ENCODE measurements at places on chromosomes 11 and 22. TPM values are rescaled to one million over a fixed set of nuclear protein-coding genes. Genes with fewer than 3 reads are reported as not detected.

- DNase-seq: no peak
These were observed 37.1 kb upstream of the HORMAD2 start for GRCh38 chr22:30043161-30043560.

DNA sequence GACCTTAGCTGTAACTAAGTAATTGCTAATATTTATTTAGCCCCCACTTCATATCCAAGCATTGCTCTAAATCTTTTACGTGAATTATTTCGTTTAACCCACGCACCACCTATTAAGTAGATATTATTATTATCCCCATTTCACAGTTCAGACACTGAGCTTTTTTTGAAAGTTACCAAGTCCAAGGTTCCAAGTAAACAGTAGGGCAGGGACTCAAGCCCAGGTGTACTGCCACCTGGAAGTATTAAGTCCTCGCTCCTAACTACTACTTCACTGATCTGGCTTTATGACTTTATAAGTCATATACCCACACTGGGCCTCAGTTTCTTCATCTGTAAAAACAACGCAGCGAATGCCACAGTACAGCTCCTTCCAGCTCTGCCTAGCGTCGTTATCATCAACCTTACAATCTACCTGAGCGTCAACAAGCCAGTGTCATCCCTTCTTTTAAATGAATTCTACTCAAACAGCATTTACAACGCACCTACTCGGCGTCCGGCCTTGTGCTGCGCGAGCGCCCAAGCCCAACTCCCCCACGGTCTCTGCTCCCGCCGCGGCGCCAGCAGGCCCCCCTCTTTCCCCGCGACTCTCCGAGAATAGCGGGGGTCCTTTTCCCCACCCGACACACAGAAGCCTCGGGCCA, 624 bp downstream of the TMEM41B start:
- DNase-seq: no peak

DNA sequence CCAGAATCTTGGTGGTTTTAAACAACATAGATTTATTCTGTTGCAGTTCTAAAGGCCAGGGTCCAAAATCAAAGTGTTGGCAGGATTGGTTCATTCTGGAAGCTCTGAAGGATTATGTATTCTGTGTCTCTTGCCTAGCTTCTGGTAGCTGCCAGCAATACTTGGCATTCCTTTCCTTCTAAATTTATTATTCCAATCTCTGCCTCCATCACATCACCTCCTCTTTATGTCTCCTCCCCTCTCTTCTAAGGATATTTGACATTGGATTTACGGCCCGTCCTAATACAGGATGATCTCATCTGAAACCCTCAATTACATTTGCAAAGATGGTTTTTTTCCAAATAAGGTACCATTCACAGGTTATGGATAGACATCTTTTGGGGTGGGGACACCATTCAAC, 186.5 kb downstream of the SBF2 start:
- no peak for DNase-seq

- DNase-seq: no peak
These were observed 3.5 kb upstream of the POU2F3 start for GRCh38 chr11:120236169-120237107.

- no peak for DNase-seq
These were observed at the start of gene KCTD14 for GRCh38 chr11:78022397-78023396. TSS of gene KCTD14 (minus strand) at chr11:78023276. CDS start at chr11:78023249, 27 bp downstream.

GRCh38 chr22:39316440-39317083, 2.9 kb downstream of the RPL3 start:
- peak; percentile 60 for DNase-seq

GRCh38 chr11:46294365-46295309, 17.2 kb downstream of the CREB3L1 start:
- DNase-seq: no peak

GRCh38 chr11:134372961-134373360, 39.1 kb downstream of the B3GAT1 start:
- no peak for DNase-seq

ACAD8 gene
- total RNA-seq: 33.4 TPM

ZDHHC13 gene
- total RNA-seq: 10.0 TPM

DNA sequence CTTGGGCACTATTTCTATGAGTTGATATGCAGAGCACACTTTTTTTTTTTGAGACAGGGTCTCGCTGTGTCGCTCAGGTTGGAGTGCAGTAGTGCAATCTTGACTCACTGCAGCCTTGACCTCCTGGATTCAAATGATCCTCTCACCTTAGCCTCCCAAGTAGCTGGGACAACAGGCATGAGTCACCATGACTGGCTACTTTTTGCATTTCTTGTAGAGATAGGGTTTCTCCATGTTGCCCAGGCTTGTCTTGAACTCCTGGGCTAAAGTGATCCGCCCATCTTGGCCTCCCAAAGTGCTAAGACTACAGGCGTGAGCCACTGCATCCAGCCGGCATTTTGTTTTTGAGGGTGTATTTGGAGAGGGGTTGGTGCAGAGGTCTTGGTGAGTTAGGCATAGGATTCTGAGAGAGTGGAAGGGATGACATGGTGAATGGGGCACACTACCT, 29.9 kb upstream of the MTCH2 start:
- DNase-seq: no peak

DNA sequence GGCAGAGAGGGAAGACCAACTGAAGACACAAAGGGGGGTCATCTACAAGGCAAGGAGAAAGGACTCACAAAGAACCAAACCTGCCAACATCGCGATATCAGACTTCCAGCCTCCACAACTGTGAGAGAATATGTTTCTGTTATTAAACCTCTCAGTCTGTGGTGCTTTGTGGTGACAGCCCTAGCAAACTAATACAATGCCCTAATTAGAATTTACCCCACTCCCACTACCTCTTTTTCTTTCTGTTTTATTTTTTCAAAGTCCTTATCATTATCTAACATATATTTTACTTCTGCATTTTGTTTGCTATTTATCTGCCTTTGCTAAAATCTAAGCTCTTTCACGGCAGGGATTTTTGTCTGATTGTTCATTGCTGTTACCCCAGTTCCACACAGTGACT, 2.5 kb upstream of the OR52D1 start:
- DNase-seq: no peak

SLC22A8 gene
- not detected for total RNA-seq

DNA sequence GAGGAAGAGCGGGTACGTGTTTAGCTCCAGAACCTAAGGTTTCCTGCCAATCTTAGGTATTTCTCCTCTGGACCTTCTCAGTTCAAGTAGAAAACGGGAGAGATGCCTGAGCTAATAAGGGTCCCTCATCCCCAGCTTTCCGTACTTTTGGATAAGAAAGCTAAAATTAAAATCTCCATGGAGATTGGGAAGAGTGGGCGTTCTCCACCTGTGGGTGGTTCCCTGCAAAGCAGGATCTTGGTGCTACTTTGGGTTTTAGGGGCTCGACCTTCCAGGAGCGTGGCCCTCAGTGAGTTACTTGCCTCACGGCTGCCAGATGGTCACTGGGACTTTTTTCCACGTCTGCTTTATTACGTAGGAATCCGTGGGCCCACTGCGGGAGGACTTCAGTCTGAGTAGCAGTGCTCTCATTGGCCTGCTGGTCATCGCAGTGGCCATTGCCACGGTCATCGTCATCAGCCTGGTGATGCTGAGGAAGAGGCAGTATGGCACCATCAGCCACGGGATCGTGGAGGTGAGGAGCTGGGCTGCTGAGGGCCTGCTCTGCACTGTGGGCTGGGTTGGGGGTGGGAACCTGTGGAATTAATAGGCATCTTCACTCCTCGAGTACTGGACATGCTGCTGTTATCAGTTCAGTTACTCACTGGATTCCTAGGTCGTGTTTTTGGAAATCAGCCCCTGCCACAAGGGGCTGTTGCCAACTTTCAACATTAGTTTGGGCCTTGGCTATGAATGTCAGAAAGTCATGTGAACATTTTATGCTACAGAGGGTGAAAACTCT, 17.8 kb upstream of the ST14 start:
- DNase-seq: no peak

YPEL4 gene
- 0.63 TPM for total RNA-seq

MMP13 gene
- total RNA-seq: not detected

FAM180B gene
- not detected for total RNA-seq

PATE4 gene
- total RNA-seq: not detected

OR52I2 gene
- not detected for total RNA-seq

PLAAT5 gene
- total RNA-seq: 32.9 TPM

DNA sequence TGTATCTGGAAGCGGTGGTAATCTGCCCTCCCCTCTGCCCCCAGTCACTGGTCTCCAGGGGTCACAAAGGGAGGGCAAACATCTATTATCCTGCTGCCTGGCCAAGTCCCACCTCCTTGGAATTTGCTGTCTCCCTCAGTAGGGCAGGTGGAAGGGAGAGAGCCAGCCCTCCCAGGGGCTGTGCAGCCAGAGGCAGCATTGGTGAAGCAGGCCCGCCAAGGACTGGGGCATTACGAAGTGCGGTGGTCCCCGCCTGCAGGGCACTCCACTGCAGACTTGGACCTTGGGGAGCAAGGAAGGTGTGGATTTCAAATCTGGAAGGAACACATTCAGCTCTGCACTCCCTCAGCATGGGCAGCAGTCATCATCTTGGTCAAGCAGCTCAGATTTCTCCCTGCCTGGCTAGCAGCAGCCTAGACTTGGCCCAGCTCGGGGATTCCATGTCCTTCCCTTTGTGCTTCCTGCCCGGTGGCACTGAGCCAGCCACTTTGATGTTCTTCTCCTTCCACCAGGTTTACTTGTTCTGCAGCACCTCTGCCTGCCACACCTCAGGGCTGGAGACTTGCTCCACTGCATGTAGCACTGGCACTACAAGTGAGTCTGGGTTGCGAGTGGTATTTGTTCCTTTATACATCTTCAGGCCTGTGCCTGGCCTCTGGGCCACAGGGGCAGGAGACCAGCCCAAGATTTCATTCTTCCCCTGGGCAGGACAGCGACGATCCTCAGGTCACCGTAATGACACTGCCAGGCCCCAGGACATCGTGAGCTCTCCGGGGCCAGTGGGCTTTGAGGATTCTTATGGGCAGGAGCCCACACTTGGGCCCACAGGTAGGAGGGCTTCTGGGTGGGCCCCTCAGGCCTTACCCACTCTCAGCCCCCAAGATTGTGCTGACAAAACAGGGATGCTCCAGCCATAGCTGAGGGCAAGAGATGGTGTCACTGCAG, 7.4 kb downstream of the ZP1 start:
- no peak for DNase-seq

- no peak for DNase-seq
These were observed 40.5 kb downstream of the MICAL2 start for GRCh38 chr11:12150831-12151382.

HORMAD2 gene
- total RNA-seq: not detected

GRCh38 chr22:48391171-48391711, 1436.4 kb downstream of the BRD1 start:
- DNase-seq: no peak

- no peak for DNase-seq
These were observed 43.7 kb upstream of the NUP160 start for GRCh38 chr11:47891886-47892285.

DNA sequence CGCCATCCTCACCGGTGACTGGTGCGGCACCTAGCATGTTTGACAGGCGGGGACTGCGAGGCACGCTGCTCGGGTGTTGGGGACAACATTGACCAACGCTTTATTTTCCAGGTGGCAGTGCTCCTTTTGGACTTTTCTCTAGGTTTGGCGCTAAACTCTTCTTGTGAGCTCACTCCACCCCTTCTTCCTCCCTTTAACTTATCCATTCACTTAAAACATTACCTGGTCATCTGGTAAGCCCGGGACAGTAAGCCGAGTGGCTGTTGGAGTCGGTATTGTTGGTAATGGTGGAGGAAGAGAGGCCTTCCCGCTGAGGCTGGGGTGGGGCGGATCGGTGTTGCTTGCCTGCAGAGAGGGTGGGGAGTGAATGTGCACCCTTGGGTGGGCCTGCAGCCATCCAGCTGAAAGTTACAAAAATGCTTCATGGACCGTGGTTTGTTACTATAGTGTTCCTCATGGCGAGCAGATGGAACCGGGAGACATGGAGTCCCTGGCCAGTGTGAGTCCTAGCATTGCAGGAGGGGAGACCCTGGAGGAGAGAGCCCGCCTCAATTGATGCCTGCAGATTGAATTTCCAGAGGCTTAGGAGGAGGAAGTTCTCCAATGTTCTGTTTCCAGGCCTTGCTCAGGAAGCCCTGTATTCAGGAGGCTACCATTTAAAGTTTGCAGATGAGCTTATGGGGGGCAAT, 1.1 kb downstream of the NEAT1 start:
- no peak for DNase-seq

DNA sequence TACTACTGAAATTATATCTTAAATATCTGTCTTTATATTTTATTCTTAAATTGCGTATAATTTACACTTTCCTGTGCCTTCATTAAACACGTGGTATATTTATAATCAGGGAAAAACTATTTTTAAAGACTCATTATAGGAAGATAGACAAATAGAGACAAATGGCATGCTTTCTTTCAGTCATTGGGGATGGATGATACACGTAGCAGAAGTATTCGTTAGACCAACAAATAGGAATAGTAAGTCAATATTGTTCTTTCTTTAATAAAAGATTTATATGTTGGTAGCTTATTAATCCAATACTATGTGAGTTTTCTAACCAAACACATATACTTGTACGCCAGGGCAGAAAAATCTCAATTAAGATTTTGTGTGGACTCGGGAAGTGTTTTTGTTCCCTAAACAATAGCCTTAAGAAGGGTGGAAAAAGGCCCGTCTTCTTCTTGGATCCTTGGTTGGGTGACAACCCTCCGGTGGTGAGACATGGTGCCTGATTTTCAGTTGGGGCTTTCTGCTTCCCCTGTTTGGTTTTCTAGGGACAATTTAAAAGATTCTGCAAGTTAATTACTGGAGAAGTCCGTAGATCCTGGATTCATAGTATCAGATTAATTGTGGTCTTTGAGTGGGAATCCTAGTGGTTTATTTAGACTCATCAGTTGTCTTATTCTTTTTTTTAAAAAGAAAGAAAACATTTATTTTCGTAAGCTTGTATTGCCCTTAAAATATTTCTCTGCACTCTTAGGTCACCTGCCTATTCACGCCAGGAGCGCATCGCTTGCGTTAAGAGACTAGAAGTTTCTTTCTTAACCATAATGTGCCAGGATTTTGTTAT, 83.5 kb upstream of the WNT7B start:
- no peak for DNase-seq

GRCh38 chr22:27094633-27095308, 437.4 kb downstream of the MIAT start:
- DNase-seq: no peak

DNA sequence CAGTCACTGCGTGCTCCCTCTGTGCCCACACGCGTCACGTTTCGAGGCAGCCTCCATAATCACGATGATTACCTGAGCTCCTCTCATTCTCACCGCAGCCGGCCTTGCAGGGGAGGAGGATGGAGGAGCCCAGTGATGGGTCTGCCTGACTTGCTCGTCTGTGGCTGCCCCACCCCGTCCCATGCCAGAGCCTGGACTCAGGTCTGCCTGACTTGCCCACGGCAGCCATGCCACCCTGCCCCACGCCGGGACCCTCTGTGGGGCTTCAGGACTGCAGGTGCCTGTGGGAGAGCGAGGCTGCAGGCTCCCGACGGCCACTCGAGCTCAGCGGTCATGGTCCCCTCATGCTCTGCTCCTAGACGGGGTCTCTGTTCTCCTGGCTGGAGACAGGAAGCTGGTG, 1025.1 kb downstream of the BRD1 start:
- no peak for DNase-seq

GRCh38 chr11:36724742-36725385, 126.8 kb upstream of the RAG2 start:
- DNase-seq: no peak

WT1 gene
- 66.9 TPM for total RNA-seq

- DNase-seq: no peak
These were observed 16.5 kb downstream of the NCAM1 start for GRCh38 chr11:112977755-112978154.
